ENCODE measurements at places on chromosomes 6 and 20.

DNA sequence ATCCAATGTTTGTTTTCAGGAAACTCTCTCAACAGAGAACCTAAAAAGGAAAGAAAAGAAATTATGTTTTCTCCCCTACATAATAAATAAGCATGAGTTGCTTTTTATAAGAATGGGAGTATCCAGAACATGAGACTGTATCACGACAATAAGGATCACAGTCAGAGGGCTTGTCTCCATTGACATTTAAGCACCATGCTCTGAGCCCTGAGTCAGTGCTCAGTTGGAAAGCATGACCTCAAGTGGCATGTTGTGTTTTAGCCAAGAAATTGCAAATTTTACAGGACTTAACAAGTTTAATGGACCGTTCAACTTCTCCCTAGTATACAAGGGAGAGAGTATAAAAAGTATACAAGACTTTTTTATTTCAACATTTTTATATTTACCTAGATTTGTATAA lies 431.6 kb downstream of the GJA1 start:
- DNase-seq: no peak

GRCh38 chr6:159691133-159691962 lies 1.7 kb downstream of the SOD2 start:
- peak; percentile 82 for DNase-seq

DNA sequence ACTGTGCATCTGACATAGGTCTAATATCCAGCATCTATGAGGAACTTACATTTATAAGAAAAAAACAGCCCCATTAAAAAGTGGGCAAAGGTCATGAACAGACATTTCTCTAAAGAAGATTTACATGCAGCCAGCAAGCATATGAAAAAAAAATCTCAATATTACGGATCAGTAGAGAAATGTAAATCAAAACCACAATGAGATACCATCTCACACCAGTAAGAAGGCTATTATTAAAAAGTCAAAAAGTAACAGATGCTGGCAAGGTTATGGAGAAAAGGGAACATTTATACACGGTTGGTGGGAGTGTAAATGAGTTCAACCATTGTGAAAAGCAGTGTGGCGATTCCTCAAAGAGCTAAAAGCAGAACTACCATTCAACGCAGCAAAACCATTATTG lies 13.1 kb downstream of the METTL24 start:
- DNase-seq: no peak

- DNase-seq: no peak
Observed at GRCh38 chr6:31379850-31380249, 22.9 kb upstream of the HLA-B start.

- DNase-seq: no peak
Observed at GRCh38 chr20:23251779-23252178, 98.8 kb upstream of the NXT1 start.

DNA sequence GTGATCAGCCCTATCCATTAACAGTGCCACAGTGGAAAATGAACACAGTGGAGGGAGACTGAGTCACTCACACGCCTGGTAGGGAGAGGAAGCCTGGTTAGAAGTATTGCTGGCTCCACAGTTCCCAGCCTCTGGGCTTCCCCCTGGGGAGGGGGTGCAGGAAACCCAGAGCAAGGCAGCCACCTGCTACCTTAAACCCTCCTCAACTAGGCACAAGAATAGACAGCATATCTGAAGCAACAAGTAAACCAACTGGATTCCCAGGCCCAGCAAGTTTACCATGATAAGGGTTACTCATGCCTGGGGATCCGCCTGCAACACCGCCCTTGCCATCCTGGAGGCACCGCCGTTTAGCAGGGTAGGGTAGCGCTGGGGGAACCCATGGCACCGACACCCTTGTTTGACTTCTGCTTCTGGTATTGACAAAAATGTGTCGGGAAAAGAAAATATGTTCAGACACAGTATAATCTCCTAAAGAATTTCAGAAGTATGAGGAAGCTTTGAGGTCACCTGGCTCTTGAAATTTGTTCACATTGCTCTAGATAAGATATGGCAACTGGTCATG lies 38.3 kb downstream of the SLC22A23 start:
- DNase-seq: no peak

Measured in Ammon's horn (tissue), 1 donor.